ENCODE measurements at places on chromosomes 7 and 10.

DNA sequence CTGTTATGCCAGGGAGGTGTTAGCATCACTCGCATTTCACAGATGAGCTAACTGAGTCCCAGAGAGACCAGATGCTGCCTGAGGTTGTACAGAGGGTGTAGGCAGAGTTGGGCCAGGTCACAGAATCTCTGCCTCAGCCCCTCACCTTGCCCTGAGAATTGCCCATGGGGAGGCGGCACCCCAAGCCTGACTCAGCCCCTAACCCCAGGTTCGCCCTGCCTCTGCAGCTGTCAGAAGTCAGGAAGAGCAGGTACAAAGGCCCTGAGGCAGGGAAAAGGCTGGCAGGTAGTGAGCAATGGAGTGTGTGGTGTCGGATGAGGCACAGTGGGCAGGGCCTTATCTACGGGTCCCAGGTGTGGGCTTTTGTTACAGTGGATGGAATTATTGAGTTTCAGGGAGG, 79.4 kb downstream of the MYL10 start:
- no peak for DNase-seq

- no peak for DNase-seq
Observed at GRCh38 chr10:81838950-81839349, 36.0 kb upstream of the NRG3 start.

GRCh38 chr10:66804962-66805361, 120.9 kb upstream of the LRRTM3 start:
- DNase-seq: no peak

GRCh38 chr10:86349940-86350630, 16.5 kb downstream of the GRID1 start:
- no peak for DNase-seq

DNA sequence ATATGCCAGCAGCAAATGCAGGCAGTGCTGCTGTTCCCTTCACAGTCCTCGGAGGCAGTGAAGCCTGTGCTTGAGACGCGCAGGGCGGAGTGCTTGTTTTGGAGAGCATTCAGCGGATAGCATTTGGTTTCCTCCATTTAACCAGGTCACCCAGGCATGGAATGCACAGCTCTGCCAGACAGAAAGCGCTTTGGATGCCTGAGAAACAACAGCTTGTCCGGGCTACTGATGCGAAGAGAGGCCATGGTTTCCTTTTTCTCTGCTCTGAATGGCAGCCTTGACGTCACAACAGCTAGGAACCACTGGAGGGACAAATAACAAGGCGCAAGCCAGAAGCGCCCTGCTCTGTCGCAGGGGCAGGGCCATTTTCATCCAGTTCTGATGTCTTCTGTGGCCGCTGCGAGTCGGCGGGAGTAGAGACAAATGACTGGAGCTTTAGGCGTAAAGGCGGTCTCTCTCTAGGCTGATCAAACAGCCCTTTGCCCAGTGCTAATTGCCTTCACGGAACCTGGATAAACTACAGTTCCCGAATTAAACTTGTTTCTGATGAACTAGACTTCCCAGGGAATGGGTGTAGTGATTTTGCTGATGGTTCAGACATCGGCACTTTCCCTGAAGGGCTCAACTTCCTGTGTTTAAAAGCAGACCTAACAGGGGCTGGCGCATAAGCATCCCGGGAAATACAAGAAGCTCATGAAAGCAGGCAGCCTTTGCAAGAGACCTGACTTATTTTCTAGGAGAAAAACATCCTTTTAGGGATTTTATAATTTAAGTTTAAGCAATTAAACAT, 187.6 kb upstream of the KLF14 start:
- DNase-seq: no peak

- DNase-seq: no peak
Observed at GRCh38 chr7:157013602-157014549, 3.4 kb upstream of the MNX1 start.

- DNase-seq: no peak
Observed at GRCh38 chr7:23607130-23607529, 9.9 kb downstream of the CCDC126 start.

DNA sequence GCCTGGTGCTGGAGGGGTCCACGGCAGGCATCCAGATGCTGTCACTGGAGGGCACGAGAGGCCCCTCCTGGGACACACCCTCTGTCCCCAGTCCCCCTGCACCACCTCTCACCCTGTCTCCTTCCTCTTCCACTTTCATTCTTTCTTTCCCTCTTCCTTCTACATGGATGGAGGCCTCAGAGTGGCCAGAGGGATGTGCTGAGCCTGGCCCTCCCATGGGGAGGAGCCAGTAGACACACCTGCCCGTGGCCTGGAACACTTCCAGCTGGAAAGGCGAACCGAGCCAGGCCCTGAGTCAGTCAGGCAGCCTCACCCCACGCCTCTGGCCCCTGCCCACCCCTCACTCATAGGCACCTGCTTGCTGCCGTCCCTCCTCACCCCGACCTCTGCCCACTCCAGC, 55.9 kb upstream of the MXI1 start:
- no peak for DNase-seq

DNA sequence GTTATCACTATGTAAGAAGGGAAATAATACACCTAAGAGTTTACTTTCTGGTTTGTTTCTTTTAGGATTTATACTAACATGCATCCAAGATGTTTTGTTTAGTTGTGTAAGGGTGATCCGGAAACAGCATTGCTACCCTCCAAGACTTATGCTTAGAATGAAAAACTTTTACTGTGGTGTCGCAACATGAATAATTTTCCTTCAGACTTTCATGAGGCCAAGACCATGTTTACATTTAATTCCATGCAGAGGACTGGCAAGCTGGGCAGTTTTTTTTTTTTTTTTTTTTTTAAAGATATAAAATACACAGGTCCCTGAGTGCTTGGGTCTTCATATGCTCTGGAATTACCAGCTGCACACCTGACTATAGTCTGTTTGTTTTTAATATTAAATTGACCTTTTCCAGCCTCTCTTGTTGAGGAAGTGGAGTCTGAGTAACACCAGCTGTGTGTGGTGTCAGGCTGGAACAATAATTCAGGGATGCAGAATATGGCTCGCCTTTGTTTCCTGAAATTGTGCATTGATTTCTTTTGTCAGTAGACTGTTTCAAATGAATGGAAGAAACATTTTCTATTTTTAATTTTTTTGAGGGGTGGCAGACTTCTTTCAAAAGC, 81.7 kb downstream of the ST7 start:
- DNase-seq: no peak

DNA sequence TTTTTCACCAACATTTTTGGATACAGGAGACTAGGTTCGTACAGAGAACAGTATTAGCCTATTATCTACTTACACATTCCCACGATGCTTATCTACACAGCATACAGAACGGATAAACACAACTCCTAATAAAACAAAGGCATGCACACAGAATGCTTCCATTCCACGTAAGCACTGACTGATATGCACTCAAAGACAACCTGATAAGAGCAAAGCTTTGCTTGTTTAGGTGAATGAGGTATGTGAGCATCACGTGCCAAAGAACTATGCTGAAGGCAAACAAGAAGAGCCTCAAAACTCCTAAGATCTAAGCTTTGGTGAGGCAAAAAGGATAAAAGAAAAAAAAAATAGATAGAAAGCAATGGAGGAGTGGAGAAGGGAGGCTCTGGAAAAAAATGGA, 413.5 kb upstream of the LRRN3 start:
- no peak for DNase-seq

GRCh38 chr7:85184599-85185423, 2.0 kb downstream of the SEMA3D start:
- DNase-seq: no peak

DNA sequence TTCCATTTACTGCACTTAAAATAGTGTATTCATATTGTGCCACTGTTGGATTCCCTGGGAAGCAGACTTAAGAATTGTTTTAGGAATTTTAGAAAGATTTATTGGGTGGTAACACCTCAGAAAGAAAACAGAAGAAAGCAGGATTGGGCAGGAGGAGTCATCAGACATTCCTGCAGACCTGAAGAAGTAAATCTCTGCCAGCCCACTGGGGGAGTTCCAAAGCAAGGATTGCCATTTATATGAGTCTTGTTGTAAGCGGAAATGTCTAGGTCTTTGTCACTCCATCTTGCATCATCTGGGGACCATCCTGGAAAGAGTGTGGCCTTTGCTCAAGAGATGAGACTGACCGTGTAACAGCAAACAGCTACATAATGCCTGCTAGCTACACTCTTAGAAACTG, 947.6 kb upstream of the POT1 start:
- DNase-seq: no peak

DNA sequence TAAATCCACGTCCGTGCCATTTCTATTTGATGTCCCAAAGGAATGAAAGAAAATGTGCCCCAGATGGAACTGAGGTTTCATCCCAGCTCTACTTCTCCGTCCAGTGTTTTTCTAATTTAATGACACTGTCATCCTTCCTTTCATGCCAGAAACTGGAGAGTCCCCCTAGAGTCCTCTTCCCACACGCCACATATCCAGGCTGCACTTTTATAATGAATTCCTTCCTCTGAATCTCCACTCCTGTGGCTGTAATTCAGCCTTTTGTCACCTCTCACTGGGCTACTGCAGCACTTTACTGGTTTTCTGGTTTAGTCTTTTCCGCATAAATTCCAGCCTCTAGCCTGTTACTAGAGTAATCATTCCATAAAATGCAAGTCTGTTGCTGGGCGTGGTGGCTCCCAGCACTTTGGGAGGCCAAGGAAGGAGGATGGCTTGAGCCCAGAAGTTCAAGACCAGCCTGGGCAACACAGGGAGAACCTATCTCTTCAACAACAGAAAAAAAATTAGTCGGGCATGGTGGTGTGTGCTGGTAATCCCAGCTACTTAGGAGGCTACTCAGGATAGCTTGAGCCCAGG, 142.6 kb upstream of the RHEB start:
- DNase-seq: no peak

DNA sequence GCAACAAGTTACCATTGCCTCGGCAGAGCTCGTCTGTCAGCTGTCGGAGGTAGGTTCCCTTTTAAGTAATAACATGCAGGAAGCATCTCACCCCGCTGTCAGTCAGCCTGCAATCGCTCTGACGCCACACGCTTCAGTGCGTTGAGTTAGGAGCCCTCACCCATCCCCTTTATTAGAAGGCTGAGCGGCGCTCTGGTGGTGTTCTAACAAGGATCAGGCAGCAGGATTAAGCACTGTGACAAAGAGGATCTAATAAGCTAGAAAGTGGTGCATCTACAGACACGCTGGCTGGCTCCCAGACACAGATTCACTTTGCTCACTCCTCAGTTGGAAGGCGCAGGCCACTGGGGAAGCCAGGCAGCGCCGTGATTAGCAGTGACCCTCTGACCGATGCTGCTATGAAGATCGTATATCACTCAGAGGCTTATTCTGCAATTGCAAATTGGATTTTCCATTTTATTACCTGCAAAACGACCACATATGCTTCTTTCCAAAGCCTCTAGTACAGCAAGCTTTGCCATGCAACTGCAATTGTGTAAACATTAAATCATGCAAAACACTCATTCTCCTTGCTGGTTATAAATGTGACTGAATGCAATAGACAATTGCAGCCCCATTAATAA, 117.7 kb downstream of the RSU1 start:
- no peak for DNase-seq

DNA sequence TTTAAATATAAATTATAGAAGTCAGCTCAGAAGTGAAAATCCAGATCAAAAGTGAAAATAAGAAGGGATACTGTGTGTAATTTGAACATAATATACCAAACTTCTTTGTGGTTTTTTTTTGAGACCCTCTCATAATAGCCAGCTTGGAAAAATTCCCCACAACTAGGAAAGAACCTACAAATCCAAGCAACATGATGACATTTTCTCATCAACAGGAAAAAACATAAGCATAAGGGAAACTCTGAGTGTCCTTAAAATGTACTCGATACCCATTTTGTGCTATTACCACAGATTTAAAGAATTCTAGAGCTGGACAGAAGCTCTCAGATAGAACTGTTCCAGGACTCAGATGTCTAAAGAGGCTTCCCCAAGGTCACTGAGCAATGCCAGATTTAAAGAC, 214.8 kb upstream of the KLF14 start:
- DNase-seq: no peak

DNA sequence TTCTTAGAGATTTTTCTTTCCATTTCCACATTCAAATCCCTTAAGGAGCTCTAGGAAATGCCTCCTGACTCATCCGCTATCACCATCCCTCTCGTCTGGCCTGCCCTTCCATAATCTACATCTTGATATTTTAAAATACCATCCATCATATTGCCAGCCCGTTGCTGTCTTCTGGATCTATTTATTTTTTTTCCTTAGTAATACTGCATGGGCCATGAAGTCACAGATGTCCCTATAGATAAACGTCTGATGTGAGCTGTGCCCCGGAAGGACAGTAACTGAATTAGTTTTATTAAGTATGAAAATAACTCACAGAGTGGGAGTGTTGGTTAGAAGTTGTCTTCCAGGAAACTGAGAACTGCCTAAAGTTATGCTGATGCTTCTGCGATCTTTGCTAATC, 76.2 kb downstream of the KLF6 start:
- DNase-seq: no peak

GRCh38 chr7:25541094-25541821, 313.0 kb upstream of the NPVF start:
- no peak for DNase-seq

GRCh38 chr10:101829561-101830315, 11.5 kb upstream of the OGA start:
- no peak for DNase-seq

- no peak for DNase-seq
Observed at GRCh38 chr10:128675405-128675804, 549.2 kb upstream of the MKI67 start.

DNA sequence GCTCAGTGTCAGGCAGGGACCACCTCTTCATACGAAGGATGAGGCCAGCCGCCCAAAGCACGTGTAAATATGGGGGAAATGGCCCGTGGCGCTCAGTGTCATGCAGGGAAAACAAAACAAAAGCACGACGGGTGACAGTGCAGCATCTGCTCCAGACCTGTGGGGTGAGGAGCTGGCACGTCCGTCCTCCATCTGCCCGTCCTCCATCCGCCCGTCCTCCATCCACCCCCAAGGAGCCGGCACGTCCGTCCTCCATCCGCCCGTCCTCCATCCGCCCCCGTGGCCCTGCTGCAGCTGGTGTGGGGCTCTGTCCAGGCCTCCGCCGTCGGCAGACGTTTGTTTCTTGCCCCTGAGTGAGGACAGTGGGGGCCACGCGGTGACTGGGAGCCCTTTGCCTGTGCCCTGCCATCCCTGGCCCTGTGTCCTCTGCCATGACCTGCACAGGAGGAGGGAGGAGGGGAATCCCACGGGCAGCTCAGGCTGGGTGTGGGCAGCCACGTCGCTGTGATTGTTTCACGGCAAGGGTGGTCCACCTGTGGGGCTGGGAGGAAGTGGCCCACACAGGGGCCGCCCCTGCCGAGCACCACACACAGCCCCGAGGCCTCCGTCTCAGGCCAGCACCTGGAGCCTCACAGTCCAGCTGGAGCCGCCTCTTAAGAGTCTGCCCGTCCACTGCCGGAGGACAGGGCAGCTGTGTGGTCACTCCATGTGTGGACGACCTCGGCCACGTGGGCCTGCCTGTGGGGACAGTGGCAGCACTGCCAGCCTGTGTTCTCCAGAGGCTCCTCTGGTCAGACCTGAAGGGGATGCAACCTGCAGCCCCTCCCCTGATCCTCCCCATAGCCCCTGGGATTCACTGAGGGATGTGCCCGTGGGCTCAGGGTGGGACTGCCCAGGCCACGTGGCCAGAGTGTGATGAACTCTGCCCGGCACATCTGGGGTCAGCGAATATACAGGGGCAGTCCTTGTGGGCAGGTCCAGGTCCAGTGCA, 38.2 kb upstream of the DPYSL4 start:
- DNase-seq: no peak
